HCT116 (cell line): ENCODE measurements at places on chromosomes 16 and 17. TPM values are rescaled to one million over a fixed set of nuclear protein-coding genes. Genes with fewer than 3 reads are reported as not detected.

DNA sequence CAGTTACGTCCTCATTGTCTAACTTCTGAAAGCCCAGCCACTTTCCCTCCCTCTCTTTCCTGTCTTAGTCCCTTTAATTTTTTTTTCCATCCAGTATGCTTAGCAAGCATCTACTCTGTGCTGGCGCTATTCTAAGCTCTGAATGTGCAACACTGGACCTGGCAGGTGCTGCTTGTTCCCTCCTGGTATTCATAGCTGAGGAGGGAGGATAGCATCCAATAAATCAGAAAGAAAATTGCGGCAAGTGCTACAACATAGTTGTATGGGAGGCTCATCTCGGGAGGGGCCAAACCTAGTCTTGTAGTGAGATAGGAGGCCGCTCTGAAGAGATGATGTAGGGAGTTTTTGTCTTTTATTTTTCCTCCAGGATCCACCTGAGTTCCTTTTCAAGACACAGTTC is 457.3 kb upstream of the HSBP1 start:
- no peak for DNase-seq
- H3K36me3 ChIP-seq, result no peaks in the 10 kb centered on the region
- no peaks in the 10 kb centered on the region for H3K4me1 ChIP-seq
- H3K4me3 ChIP-seq, result no peak overlapping the region
- H3K27ac ChIP-seq, result no peak overlapping the region

- H3K27ac ChIP-seq, result no peak overlapping the region
- H3K4me1 ChIP-seq, result no peaks in the 10 kb centered on the region
- no peaks in the 10 kb centered on the region for H3K27me3 ChIP-seq
- no peaks in the 10 kb centered on the region for H3K36me3 ChIP-seq
Measured at GRCh38 chr17:33375103-33375502, 82.0 kb upstream of the ASIC2 start.

DNA sequence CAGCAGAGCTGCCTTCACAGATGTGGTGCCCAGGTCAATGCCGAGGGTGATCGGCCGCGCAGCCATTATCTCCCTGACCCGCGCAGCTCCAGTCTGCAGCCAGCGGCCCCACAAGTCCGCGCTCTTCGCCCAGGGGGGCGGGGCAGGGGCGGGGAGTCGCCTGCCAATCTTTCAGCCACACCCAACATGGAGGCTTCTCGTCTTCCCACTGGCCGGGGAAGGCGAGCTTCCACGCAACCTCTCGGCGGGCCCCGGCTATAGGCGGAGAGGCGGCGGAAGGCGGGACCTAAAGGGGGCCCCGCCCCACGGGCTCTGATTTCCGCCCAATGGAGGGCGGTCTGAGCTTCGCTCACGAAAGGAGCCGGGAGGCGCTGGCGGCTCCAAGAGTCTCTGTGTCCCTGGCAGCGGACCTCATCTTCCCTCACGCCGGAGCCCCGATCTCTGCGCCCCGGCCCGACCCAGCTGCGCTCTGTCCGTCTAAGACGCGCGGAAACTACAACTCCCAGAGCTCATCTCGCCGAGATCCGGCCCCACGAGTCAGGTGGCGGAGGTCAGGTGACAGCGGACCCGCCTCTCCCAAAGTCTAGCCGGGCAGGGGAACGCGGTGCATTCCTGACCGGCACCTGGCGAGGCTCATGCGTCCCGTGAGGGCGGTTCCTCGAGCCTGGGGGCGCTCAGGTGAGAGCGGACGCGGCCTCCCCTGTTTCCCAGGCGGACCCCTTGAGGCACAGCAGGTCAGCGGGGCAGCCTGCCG is at the start of the genes CTNS and SHPK:
Gene CTNS, plus strand, starts transcription at position 607 of the 754 bp plus-strand sequence. CDS start 3,447 bp downstream, outside the sequence.
Gene SHPK, minus strand, starts transcription at position 97 of the 754 bp plus-strand sequence. Its CDS starts 31 bp downstream, at position 66.
- peaks cover 6% of the 10 kb centered on the region; the same call in 1 of the 2 replicates for H3K4me1 ChIP-seq
- H3K27me3 ChIP-seq, result no peaks in the 10 kb centered on the region
- H3K4me3 ChIP-seq, result peak within 1 kb of the TSS; percentile 94
- H3K27ac ChIP-seq, result peak within 1 kb of the TSS; percentile 94

DNA sequence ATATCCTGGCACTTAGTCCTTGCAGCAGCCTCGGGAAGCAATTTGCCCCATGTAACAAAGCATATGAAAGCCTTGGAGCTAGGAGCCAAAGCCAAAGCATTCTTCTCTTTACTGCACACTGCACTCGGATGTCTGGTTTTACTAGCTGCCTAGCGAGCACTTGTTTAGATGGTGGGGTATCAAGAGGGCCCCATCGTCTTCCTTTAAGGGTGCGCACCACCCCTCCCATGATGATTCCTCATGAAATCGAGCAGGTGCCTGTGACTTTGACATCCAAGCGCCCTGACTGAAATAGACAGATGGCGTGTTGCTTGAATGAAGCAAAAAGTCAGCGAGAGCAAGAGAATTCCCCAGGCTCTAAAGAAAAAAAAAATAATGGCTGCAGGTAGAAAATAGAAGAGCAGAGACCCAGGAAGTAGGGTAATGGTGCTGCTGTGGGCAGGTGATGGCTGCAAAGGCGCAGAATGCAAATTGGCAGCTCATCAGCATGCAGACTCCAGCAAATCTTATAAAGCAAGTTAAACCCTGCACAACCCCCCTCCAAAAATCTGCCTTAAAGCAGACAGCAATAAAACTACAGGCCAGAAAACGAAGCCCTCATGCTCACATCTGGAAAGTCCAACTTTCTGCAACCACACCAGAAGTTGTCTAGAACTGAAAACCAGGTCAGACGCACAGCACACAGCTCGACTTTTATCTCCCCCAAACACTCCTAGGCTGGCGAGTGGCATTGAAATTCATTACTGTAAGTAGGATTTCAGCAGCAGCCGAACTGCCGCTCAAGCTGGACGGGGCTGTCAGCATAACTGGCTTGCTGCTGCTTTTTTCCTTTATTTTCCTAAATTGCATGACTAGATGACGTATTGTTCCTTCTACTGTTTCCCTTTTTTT is 384.3 kb downstream of the RBFOX1 start:
- DNase-seq, result no peak
- no peaks in the 10 kb centered on the region for H3K4me1 ChIP-seq
- no peak overlapping the region for H3K4me3 ChIP-seq
- no peaks in the 10 kb centered on the region for H3K27me3 ChIP-seq
- no peak overlapping the region for H3K27ac ChIP-seq
- H3K36me3 ChIP-seq, result no peaks in the 10 kb centered on the region

GRCh38 chr17:81514489-81514738 is 1.8 kb upstream of the ACTG1 start:
- no peak for DNase-seq
- H3K36me3 ChIP-seq, result peaks cover 19% of the 10 kb centered on the region
- H3K4me3 ChIP-seq, result peak overlapping the region; percentile 90
- no peaks in the 10 kb centered on the region for H3K27me3 ChIP-seq

- H3K4me3 ChIP-seq, result no peak overlapping the region
- no peaks in the 10 kb centered on the region for H3K36me3 ChIP-seq
- no peak for DNase-seq
- H3K27ac ChIP-seq, result peak overlapping the region; percentile 51
- H3K27me3 ChIP-seq, result no peaks in the 10 kb centered on the region
Measured at GRCh38 chr17:882827-883585, 96.6 kb downstream of the NXN start.

- H3K4me1 ChIP-seq, result peaks cover 3% of the 10 kb centered on the region; the same call in 1 of the 2 replicates
- DNase-seq, result no peak
- no peaks in the 10 kb centered on the region for H3K36me3 ChIP-seq
- H3K27me3 ChIP-seq, result no peaks in the 10 kb centered on the region
- no peak overlapping the region for H3K4me3 ChIP-seq
Measured at GRCh38 chr17:31566247-31566991, 174.9 kb downstream of the RAB11FIP4 start.

DNA sequence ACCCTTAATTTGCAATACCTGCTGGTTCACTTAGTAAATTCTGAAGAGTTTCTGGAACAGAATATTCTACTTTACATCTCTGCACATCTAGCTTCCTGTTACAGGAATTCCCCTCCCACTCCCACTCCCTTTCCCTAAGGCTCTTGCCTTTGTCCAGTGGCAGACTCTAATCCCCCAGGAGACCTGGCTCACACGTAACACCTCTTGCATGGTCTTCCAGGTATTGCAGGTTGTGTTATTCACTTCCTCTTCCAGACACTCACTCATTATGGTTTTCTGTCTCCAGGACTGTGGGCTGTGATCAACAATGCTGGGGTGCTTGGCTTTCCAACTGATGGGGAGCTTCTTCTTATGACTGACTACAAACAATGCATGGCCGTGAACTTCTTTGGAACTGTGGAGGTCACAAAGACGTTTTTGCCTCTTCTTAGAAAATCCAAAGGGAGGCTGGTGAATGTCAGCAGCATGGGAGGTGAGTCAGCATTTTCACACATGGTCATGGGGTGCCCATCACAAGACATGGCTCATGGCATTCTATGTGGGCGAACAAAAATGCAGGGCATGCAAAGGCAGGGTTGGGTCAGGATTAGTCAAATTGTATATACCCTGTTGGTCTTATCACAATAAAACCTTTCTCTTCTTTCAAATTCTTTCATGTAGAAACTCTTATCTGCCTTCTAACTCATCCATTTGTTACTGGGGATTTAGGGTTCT is 35.8 kb downstream of the HSD17B2 start:
- H3K4me1 ChIP-seq, result no peaks in the 10 kb centered on the region
- H3K36me3 ChIP-seq, result no peaks in the 10 kb centered on the region
- no peak for DNase-seq
- no peak overlapping the region for H3K4me3 ChIP-seq
- peaks cover 48% of the 10 kb centered on the region for H3K27me3 ChIP-seq
- H3K27ac ChIP-seq, result no peak overlapping the region

GRCh38 chr16:59048876-59049275 is 314.8 kb upstream of the GOT2 start:
- no peaks in the 10 kb centered on the region for H3K4me1 ChIP-seq
- no peaks in the 10 kb centered on the region for H3K36me3 ChIP-seq
- no peak overlapping the region for H3K4me3 ChIP-seq
- no peak overlapping the region for H3K27ac ChIP-seq

- H3K27me3 ChIP-seq, result peaks cover 20% of the 10 kb centered on the region
- no peaks in the 10 kb centered on the region for H3K36me3 ChIP-seq
- no peak overlapping the region for H3K27ac ChIP-seq
- no peaks in the 10 kb centered on the region for H3K4me1 ChIP-seq
- no peak overlapping the region for H3K4me3 ChIP-seq
- no peak for DNase-seq
Measured at GRCh38 chr17:77952368-77952767, 6.1 kb upstream of the TNRC6C start.

DNA sequence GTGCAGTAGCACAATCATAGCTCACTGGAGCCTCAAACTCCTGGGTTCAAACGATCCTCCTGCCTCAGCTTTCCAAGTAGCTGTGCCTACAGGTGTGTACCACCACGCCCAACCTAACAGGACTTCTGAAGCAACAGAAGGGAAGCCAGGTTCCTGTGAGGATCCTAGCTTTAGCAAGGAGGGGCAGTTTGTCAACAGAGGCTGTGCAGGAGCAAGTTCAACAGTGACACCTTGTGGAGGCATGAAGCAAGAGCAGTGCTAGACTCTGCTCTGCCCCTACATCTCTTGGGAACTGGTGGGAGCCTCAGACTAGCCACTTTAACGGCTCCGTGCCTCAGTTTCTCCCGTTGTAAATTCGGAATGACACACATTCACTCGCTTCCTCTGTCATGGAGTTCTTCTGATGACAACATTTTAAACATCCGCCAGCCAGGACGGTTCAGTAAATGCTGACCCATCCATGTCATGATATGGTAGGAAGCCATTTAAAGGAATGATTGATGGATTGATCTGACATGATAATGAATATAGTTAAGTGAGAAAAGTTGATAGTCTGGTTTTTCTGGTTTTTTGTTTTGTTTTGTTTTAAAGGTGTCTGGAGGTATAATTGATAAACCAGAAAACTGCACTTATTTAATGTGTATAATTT is 218.7 kb downstream of the MRTFB start:
- H3K4me1 ChIP-seq, result peaks cover 4% of the 10 kb centered on the region; the same call in 1 of the 2 replicates
- no peaks in the 10 kb centered on the region for H3K27me3 ChIP-seq
- H3K27ac ChIP-seq, result no peak overlapping the region
- DNase-seq, result peak; percentile 64
- H3K36me3 ChIP-seq, result no peaks in the 10 kb centered on the region

- no peaks in the 10 kb centered on the region for H3K27me3 ChIP-seq
- H3K27ac ChIP-seq, result no peak overlapping the region; the same call in 1 of the 2 replicates
- no peak for DNase-seq
- H3K4me1 ChIP-seq, result no peaks in the 10 kb centered on the region
- no peaks in the 10 kb centered on the region for H3K36me3 ChIP-seq
Measured at GRCh38 chr17:18139949-18140348, 31.4 kb downstream of the MYO15A start.

GRCh38 chr17:81331527-81332043 is 36.5 kb upstream of the SLC38A10 start:
- H3K4me1 ChIP-seq, result peaks cover 61% of the 10 kb centered on the region
- H3K4me3 ChIP-seq, result no peak overlapping the region
- DNase-seq, result no peak

DNA sequence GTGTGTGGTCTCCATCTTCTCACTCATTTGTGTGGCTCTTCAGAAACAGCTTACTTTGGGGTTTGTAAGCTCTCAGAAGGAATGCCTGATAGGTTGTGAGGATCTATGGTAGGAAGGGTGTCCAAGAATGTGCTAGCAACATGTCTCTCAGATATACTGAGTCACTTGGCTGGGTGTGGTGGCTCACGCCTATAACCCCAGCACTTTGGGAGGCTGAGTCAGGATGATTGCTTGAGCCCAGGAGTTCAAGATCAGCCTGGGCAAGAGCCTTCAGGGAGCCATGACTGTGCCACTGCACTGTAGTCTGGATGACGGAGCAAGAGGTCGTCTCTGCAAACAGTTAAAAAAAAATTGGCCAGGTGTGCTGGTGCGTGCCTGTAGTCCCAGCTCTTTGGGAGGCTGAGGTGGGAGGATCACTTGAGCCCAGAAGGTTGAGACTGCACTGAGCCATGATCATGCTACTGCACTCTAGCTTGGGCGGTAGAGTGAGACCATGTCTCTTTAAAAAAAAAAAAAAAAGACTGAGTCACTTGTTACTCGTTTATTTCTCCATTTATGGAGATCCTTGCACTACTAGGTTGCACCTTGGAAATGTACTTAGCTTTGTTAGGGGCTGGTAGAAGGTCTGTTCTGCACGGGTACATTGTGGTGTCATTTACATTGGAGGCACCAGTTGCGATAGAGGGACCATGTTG is 232.0 kb downstream of the SNX29 start:
- no peaks in the 10 kb centered on the region for H3K27me3 ChIP-seq
- no peaks in the 10 kb centered on the region for H3K4me1 ChIP-seq
- H3K27ac ChIP-seq, result no peak overlapping the region
- DNase-seq, result no peak

GRCh38 chr17:64063088-64063487 is 42.7 kb upstream of the ICAM2 start:
- H3K36me3 ChIP-seq, result peaks cover 5% of the 10 kb centered on the region; the same call in 1 of the 2 replicates
- no peak overlapping the region for H3K4me3 ChIP-seq

GRCh38 chr17:40612599-40613244 is 34.9 kb downstream of the SMARCE1 start:
- H3K4me3 ChIP-seq, result no peak overlapping the region
- H3K36me3 ChIP-seq, result no peaks in the 10 kb centered on the region
- H3K27ac ChIP-seq, result no peak overlapping the region
- H3K27me3 ChIP-seq, result no peaks in the 10 kb centered on the region
- H3K4me1 ChIP-seq, result peaks cover 10% of the 10 kb centered on the region; the same call in 1 of the 2 replicates
- no peak for DNase-seq

GRCh38 chr16:57261806-57262205 is 16.7 kb downstream of the ARL2BP start:
- no peaks in the 10 kb centered on the region for H3K36me3 ChIP-seq
- no peaks in the 10 kb centered on the region for H3K27me3 ChIP-seq
- no peaks in the 10 kb centered on the region for H3K4me1 ChIP-seq
- DNase-seq, result no peak
- no peak overlapping the region for H3K27ac ChIP-seq

The TRAF7 gene
- total RNA-seq, result 160 TPM

The ABCA9 gene
- total RNA-seq, result not detected

The SEPTIN1 gene
- total RNA-seq, result 3.4 TPM

The KRT36 gene
- total RNA-seq, result not detected

The COTL1 gene
- total RNA-seq, result 276 TPM

The PLA2G10 gene
- total RNA-seq, result not detected
